Daoy (cell line): ENCODE measurements at places on chromosomes 12 and 14.

DNA sequence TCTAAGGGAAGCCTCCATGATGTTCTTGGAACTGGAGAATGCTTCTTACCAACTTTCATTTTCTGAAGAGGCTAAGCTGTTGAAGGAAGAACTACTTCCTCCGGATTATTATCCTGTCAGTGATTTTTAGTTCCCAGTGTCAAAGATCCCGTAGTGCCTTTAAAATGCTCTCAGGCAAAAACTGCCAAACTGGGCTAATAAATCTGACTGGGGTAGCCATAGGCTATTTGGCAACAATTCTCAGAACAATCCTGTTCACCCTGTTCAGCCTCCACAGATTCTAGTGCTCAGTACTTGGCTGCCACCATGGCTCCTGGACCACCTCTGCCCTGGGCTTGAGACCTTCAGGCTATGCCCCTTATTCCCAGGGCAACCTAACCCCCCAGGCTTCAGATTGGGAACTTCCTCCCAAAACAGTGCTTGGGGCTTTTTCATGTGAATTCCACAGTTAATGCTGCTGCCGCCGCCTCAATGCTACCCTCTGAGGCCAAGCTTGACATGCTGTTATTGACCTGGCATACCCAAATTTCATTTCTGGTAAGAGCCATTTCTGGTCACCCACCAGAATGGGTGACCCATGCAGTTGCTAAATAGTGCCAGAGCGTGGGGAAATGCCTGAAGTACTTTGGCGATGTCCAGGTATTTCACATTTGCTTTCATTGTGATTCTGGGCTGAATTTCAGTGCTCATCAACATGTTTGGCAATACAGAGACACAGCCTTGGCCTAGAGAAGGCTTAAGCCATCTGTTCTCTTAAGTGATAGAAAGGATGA lies 110.0 kb upstream of the ARHGAP5 start:
- DNase-seq = no peak

GRCh38 chr12:96061864-96062453 lies 26.6 kb upstream of the LTA4H start:
- peak; percentile 84 for DNase-seq

- DNase-seq = no peak
These were observed 678 bp downstream of the ZBTB25 start for GRCh38 chr14:64502887-64503433.

DNA sequence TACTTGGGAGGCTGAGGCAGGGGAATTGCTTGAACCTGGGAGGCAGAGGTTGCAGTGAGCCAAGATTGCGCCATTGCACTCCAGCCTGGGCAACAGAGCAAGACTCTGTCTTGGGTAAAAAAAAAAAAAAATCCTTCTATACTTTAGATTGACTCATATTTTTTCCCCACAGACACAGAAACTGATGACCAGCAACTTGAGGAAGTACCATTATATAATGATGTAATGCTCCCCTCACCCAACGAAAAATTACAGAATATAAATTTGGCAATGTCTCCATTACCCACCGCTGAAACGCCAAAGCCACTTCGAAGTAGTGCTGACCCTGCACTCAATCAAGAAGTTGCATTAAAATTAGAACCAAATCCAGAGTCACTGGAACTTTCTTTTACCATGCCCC lies 24.3 kb upstream of the SNAPC1 start:
- no peak for DNase-seq

DNA sequence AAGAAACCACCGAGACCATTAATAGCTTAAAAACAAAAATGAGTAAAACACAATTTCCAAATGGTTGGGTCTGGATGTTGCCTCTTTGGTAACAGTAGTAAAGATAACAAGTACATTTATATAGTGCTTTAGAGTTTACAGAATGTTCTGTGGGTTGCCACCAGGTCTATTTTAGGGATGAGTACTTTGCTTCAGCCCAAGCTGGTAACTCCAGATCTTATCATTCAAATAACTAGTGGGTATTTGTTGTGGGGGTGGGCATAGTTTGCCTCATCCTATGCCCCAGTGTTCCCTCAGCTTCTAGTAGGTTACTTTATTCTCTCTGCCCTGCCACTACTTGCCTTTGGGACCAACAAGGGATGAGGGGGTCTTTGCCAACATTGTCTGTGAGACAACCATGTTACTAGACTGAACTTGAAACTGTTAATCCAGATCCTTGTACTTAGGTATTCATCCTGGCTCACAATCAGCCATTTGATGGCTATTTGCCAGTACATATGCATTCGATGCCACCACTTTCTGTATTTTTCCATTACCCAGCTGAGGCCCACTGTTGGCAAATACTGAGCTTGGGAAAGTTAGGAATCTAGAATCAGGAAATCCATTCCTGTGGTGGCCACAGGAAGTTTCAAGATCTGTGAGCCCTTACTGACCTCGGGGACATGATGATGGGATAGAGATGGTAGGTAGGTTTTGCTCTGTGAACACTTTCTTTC lies 17.6 kb upstream of the AKAP6 start:
- no peak for DNase-seq

GRCh38 chr14:102225936-102226335 lies 79.0 kb downstream of the MOK start:
- no peak for DNase-seq

- DNase-seq = no peak
These were observed 123.9 kb upstream of the PMCH start for GRCh38 chr12:102321305-102322082.

DNA sequence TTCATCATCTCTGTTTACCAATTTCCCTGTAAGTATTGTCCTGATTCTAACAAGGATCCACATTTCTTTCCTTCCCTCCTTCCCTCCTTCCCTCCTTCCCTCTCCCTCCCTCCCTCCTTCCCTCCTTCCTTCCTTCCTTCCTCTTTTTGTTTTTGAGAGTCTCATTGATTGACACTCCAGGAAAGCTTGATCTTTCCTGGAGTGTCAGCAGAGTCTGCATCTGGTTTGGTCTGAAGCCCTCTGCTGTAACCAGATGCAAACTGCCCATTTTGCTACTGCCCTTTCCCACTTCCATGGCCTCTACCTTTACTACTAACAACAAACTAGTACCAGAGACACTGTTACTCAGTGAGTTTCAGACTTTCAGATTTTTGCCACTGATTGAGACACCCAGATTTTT lies 14.4 kb upstream of the OR6C65 start:
- no peak for DNase-seq
